ENCODE measurements at places on chromosomes 4 and X.

GRCh38 chrX:43961699-43962098, 11.5 kb downstream of the NDP start:
- DNase-seq = no peak

GRCh38 chr4:180219080-180219479, 2024.1 kb upstream of the TENM3 start:
- no peak for DNase-seq

- DNase-seq = no peak
These were observed 91.1 kb upstream of the ANKRD50 start for GRCh38 chr4:124803641-124804040.

DNA sequence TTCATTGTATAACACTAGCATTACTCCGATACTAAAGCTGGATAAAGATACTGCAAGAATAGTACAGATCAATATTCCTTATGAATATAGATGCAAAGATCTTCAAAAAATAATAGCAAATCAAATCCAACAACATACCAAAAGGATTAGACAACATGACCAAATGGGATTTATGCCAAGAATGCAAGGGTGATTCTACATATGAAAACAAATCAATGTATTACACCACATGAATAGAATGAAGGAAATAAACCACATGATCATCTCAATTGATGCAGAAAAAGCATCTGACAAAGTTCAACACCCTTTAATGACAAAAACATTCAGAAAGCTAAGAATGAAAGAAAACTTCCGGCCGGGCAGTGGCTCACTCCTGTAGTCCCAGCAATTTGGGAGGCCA, 42.8 kb downstream of the CUL4B start:
- DNase-seq = no peak

GRCh38 chrX:17081968-17082367, 135.5 kb downstream of the REPS2 start:
- no peak for DNase-seq

DNA sequence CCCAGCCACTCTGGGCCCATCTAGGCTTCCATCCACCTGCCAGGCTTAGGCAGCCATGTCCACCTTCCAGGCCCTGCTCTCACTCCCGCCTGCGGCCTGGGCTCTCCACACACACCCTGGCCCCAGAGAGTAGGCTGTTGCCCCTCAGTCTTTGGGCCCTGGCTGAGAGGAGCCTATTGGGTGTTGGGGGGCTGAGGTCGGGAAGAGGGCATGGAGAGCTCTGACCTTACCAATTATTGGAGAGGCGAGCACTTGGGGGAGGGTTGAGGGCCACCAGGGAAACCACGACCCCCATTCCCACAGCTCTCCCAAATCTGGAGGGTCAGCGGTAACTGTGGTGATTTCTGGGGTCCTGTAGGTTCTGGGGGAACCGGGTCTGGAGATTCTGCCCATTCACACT, 38.2 kb downstream of the HTRA3 start:
- no peak for DNase-seq

GRCh38 chr4:684623-685327, 4.2 kb downstream of the SLC49A3 start:
- no peak for DNase-seq

GRCh38 chr4:42703813-42704212, 46.9 kb upstream of the ATP8A1 start:
- DNase-seq = no peak

- DNase-seq = no peak
These were observed 22.4 kb upstream of the UBA6 start for GRCh38 chr4:67723341-67723740.

DNA sequence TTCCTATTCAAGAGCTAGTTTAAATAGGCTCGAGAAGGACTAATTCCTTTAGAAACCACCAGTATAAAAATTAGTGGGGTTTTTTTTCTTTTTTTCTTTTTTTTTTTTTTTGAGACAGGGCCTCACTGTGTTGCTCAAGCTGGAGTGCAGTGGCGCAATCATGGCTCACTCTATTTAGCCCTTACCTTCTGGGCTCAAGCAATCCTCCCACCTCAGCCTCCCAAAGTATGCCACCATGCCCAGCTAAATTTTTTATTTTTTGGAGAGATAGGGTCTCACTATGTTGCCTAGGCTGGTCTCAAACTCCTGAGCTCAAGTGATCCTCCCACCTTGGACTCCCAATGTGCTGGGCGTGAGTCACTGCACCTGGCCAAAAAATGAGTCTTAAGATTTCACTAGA, 52.8 kb downstream of the APOO start:
- no peak for DNase-seq

GRCh38 chr4:186554539-186554913, 841 bp downstream of the MTNR1A start:
- DNase-seq = no peak

- DNase-seq = no peak
These were observed 58.2 kb downstream of the CWH43 start for GRCh38 chr4:49044270-49044669.

GRCh38 chr4:119212964-119213606, 572 bp downstream of the USP53 start:
- peak; percentile 65 for DNase-seq

- no peak for DNase-seq
These were observed 47.5 kb downstream of the NKX6-1 start for GRCh38 chr4:84451546-84451945.

GRCh38 chrX:65642914-65643491, 24.5 kb upstream of the MSN start:
- no peak for DNase-seq

DNA sequence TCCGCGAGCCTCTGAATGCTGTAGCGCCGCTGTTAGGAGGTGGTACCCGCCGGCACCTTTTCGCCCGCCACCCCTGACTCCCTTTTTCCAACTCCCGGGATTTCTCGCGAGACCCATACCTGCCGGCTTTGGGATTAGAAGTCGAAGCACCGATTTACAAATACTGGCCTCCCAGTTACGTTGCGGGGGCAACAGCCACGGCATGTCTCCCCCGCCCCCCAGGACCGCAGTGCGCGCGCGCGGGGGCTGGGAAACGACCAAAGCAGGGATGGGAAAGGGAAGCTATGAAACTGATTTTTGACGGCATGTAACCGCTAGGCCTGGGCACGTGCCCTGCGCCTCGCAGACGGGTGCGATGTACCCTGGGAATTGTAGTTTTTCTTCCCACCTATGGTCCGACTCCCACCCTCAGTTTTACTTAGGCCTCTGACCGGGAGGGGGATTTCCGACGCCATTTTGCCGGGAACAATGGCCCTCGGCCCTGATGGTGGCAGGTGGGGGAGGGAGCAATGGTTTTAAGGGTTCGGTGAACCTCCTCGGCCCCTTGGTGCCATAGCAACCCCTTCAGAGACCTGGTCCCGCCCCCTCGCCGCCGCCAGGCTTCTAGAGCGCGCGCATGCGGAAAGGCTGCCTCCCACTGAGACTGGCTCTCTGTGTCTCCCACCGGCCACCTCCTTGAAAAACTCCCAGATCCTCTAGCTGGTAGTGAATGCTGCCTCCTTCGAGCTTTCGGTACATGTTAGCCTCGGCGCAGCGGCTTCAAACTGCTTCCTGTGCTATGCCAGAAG, 772 bp upstream of the WNK3 start:
- DNase-seq = peak; percentile 5

- DNase-seq = no peak
These were observed 55.7 kb upstream of the PPARGC1A start for GRCh38 chr4:23945451-23946017.

- no peak for DNase-seq
These were observed 99.0 kb downstream of the AREG start for GRCh38 chr4:74543983-74544382.

DNA sequence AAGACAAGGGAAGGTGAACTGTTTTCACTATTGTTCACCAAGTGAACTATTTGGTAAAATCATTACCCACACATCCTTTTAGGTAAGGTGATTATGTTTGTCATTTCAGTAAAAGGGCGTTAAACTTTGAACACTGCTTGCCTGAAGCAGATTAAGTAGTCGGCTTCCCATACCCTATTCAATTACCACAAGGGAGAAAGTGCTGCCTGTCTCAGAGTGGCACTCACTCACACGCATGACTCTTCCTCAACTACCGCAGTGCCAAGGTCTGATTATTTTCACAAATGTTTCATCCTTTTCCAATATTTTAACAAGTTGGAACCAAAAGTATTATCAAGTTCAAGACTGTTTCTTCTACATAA, 11.0 kb downstream of the VEGFC start:
- no peak for DNase-seq

DNA sequence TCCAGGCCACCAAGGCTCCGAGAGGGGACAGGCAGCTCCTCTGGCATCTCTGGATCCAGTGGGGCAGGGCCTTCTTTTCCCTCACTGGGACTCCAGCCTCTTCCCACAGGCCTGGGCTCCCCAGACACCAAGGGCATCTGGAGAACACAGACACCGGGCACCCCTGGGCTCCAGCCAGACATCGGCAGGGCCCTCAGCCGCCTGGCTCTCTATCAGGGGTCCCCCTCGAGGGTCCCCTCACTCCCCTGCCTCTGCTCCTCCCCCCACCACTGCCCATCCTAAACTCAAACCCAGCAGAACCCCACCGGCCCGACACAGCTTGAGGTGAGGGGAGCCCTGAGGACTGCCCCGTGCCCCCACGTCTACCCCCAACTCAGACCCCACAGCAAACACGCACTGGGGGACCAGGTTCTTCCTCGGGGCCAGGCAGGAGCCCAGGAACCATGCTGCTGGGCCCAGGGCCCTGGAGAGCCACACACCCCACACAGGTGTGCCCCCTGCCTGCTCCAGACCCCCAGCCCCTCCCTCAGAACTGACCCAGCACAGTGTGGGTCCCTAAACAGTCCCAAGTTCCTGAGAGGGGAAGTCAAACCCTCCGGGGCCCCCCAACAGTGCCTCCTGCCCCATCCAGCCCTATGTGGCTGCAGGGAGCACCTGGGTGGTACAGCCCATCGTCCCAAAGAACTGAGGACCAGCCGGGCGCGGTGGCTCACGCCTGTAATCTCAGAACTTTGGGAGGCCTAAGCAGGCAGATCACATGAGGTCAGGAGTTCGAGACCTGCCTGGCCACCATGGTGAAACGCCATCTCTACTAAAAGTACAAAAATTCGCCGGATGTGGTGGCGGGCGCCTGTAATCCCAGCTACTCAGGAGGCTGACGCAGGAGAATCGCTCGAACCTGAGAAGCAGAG, 86.8 kb downstream of the FAM53A start:
- no peak for DNase-seq

GRCh38 chrX:120372667-120373370, 10.9 kb downstream of the ATP1B4 start:
- DNase-seq = no peak

DNA sequence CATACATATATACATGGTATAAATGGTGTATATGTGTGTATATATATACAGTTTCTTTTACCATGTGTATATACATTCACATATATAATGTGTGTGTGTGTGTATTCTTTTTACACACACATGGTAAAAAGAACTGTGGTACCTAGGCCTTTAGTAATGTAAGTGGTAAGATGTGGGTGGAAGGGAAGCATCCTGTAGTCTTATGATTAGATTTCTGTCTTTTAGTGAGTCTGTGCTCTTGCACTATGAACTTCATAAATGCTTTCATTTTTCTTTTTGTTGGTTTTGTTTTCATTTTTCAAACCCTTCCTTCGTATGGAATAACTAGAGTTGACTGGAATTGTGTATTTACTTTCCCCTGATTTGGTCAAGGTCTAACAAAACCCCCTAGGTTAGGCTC, 12.1 kb downstream of the PABPC4L start:
- DNase-seq = no peak

DNA sequence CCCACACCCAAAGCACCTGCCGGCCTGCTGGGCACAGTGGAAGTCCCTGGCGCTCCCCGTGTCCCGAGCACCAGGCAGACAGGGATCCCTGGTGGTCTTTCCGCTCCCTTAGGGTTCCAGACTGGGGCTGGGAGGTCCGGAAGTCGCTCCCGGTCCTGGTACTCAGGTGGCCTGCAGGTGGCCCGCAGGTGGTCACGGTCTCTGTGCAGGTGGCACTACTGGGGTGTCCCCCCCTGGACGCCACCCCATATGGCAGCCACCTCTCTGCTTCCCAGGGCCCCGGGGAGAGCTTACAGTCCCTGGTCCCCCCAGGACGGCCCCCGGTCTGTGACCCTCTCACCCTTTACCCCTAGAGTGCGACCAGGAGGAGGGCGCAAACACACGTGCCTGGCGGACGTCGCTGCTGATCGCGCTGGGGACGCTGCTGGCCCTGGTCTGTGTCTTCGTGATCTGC, 13.6 kb downstream of the SLC25A6 start:
- DNase-seq = no peak

DNA sequence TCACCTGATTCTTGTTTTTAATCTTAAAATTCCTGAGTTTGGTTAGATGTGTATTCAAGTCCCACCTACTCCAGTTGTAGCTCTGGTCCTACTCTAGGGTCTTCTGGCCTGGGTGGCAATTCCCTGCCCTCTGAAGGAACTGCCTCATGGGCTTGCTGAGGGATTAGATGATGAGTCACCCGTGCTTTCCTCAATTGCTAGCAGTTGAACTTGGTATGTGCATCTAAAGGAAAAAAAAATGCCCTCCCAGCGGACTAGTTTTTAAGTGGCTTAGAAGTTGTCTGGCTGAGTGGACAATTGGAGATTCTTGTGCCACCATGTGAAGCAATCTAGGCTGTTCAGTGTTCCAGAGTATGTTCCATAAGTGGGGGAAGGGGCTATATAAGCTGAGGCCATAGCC, 127.0 kb downstream of the CCNG2 start:
- DNase-seq = no peak

DNA sequence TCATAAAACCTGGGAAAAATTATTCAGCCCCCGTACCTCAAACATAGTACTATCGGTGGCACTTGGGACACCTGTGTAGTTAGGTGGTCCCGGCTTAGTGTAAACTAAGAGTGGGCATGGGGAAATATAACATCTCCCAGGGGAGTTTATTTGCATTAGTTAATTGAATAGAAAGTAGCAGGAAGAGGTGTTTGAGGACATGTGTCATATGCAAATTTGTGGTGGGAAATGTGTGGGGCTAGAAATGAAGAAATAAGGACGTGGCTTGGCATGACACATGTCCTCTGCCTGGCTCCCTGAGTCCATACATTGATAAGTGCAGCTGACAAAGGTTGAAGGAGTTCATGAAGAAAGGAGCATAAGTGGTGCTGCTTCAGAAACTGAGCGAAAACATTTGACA, 483.6 kb downstream of the SH2D1A start:
- peak; percentile 3 for DNase-seq
